ENCODE measurements at places on chromosomes 3 and 15.

DNA sequence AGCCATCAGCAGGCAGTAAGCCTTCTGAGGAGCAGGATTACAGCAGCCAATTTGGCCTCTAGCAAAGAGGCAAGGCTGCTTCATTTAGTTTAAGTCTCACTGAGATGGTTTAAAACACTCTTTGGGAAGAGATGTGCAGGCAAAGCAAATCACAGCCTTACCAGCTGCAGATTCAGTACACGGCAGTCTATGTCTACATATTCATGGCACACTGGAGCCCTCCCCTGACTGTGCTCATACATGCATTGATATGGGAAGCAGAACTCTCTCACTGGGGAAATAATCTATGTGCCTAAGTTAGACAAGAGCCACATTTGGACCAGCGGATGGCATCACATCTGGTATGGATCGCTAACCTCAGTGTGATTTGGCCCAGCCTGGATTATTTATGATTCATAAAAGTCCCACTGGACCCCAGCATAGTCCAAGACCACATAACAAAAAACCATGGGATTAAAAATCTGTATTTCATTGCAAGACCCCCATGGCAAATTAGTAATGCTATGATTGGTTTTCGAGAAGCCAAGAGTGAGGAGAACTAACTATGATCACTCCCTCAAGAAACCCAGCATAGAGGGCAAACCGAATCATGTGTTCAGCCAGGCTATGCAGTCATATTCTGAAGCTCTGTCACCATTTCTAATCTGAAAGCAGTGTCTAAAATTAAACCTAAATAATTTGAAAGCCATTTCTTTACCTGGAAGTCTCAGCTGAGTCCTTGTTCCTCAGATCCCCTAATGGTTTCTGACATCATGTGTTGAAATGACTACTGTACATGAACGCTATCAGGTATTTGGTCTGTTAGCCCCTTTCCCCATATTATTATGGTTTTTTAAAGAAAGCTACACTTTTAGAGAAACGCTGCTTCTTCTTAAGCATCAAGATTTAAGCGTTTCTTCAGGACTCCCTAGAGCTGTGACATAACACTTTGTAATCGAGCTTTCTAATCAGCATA is 1.2 kb downstream of the PRICKLE2 start:
- DNase-seq = no peak

GRCh38 chr3:31469385-31469784 is 63.3 kb upstream of the STT3B start:
- DNase-seq = no peak

GRCh38 chr3:155135003-155135402 is 54.9 kb downstream of the MME start:
- DNase-seq = no peak

DNA sequence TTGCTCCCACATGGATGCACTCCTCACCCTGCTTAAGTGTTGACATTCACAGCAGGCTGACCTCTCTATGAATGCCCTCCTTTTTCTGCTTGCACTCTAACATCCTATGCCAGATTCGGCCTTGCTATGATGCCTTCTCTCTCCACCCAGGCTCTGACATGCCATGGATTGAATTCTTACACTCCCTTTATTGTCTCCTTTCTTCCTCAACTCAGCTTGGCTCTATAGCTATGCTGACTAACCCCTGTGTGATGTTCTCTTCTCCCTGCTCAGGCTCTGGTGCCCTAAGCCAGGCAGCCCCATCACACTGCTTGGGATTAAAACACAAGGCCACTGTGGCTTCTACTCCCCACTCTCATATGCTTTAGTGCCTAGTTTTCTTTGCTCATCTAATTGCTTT is 563.7 kb downstream of the NSUN3 start:
- no peak for DNase-seq

GRCh38 chr3:65146179-65146578 is 458.4 kb upstream of the ADAMTS9 start:
- DNase-seq = no peak

- DNase-seq = no peak
Measured at GRCh38 chr3:132469326-132469725, 52.0 kb downstream of the DNAJC13 start.

- DNase-seq = no peak
Measured at GRCh38 chr3:76043746-76044145, 258.4 kb upstream of the ZNF717 start.

DNA sequence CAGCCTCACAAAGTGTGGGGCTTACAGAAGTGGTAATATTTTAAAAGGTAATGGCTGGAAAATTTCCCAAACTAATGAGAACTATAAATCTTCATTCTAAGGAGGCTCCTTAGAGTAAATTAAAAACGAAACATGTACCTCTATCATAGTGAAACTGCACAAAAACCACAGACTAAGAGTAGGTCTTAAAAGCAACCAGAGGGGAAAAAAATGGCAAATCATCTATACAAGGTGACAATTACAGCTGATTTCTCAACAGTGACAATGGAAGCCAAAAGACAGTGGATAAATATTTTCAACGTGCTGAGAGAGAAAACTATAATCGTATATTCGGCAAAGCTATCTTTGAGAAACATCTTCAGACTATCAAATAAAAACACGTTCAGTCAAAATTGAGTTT is 20.6 kb downstream of the HEG1 start:
- no peak for DNase-seq

DNA sequence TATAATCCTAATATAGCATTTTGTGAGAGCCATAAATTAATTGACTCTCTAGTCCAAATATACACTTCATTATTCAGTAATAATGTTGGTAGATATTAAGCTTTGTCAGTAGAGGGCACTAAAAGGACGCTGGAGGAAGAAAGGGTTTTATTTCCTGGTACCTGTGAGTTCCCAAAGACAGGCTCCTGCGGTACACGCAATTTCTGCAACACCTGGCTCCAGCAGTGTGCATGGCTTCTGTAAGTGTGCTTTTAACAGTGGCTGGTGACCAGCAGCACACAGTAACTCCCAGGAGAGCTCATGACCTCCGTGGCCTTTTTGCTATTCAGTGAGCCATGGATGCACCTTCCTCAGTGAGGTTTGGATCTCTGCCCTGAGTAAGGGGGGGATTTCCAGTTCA is 338.3 kb upstream of the ZNF385D start:
- DNase-seq = peak; percentile 6

GRCh38 chr15:55289746-55290527 is at the start of gene RAB27A:
TSS of gene RAB27A (minus strand) at chr15:55289813. CDS start at chr15:55234934, 54,879 bp downstream.
- peak; percentile 45 for DNase-seq

DNA sequence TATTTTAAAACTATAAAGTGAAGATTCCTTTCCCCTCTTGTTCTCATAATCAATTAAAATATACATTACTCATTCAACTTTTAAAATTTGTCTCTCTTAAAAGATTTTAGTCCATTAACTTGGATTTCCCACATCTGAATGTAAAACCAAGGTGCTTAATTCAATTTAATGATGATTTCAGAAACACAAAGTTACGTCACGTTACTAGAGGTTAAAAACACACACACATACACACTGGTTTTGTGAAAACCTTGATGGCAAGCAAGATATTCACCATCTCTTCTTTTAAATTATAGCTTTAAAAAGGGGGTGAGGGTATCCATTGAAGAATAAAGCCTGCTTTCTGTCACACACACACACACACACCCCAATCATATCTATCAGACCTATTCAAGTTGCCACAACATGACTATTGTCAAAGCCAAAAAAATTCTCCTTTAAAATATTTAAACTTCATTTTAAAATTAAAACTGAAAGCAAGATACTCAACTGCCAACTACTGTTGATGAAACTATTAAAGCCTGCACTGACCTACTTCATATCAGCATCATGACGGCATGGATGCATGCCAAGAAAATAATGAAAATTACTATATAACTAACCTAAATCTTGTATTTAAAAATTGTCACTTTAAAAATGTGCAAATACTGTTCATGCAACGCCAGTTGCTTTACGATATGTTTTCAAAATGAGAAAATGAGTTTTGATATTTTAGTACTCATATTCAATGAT is 2.1 kb downstream of the RFX7 start:
- DNase-seq = no peak

GRCh38 chr3:171173736-171174135 is 147.2 kb upstream of the SLC2A2 start:
- peak; percentile 67 for DNase-seq

GRCh38 chr3:134277066-134277660 is 26.5 kb upstream of the RYK start:
- no peak for DNase-seq

- DNase-seq = no peak
Measured at GRCh38 chr3:113658107-113658506, 38.3 kb downstream of the USF3 start.

DNA sequence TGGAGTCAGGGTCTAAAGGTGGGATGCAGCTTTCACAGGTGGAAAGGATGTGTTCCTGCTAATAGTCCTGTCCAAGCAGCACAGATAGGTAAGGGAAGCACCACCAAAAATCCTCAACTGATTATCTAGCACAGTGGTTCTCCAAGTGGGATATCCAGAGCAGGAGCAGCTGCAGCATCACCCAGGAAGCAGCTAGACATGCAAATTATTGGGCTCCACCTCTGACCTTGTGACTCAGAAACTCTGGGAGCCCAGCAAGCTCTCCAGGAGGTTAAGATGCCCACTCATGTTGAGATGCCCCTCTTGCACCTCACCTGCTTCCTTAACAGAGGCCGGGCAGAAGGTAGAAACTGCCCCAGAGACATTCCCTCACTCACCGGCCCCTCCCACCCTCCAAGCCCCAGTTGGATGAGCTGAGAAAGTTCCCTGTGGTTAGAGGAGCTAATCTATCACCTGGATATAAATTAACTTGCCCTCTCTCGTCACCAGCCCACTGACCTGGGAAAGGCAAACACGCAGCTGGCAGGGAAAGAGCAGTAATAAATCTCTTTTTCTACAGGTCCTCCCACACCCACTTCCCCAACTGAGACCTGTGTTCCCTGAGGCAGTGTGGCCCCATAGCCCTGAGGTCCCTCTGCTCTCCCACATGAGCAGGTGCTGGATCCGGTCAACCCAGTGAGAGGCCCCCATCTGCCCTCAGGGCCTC is 39.3 kb downstream of the ADCY5 start:
- no peak for DNase-seq

DNA sequence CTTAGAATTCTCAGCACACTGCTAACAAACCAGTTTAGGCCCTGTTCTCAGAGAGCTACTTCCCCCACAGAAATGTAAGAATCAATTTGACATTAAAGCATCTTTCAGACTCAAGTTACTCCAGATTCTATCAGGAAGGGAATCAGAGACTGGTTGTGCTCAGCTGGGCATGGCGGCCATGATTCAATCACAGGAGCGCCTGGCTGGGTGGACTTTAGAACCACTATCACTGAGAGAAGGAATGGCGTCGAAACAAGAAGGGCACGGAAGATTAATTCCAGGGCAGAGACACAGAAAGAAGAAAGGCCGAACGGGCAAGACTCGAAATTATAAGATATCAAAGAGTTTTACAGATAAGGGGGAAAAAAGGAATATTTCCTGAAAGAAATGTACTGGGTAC is 6.2 kb downstream of the TNIK start:
- DNase-seq = no peak

DNA sequence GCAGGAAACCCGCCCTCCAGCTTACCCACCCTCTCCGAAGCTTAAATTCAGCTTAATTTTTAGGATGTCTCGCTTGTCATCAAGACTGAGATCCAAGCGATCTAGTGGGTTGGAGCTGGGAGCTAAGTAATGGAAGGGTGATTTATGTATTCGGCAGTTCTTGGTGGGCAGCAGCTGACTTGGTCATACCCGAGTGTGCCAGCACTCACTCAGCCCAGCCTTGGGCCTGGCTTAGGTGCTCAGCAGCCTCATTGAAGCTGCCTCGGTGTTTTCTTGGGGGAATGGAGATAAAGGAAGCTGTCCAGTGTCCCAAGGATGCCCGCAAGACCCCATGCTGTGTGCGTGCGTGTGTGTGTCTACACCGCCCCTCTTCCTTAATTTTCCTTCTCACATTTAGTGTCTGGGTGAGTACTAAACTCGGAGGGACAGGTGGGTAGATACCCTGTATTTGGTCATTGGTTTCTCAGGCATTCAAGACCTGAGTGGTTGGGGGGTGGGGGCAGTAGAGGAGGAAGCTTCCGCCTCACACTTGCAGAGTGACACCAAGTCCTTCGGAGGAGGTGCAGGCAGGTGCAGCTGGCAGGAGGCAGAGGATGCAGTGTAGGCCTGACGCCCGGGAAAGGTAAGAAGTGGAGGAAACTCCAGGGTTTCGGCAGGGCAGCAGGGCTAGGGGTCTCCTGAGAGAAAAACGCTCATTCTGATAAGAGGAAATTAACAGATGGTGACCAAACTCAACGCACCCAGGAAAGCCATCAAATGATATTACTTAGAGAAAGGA is 92.8 kb downstream of the PCSK6 start:
- DNase-seq = no peak

DNA sequence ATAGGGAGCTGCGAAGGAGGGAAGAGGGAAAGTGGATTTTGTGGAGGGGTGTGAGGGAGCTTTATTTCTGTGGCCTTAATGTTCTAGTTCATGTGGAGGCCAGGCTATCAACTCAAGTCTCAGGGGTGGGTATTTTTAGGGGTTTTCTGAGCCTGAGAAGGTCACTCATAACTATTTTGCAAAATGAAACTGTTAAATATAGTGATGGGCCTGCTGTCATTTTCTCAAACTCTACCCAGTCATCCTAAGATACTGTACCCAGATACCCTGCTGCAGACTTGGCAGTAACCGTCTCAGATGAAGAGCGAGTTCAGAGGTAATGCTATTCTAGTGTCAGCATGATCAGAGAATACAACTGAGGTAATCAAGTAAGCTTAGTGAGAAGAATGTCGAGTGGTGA is 545.0 kb upstream of the TBL1XR1 start:
- DNase-seq = no peak

DNA sequence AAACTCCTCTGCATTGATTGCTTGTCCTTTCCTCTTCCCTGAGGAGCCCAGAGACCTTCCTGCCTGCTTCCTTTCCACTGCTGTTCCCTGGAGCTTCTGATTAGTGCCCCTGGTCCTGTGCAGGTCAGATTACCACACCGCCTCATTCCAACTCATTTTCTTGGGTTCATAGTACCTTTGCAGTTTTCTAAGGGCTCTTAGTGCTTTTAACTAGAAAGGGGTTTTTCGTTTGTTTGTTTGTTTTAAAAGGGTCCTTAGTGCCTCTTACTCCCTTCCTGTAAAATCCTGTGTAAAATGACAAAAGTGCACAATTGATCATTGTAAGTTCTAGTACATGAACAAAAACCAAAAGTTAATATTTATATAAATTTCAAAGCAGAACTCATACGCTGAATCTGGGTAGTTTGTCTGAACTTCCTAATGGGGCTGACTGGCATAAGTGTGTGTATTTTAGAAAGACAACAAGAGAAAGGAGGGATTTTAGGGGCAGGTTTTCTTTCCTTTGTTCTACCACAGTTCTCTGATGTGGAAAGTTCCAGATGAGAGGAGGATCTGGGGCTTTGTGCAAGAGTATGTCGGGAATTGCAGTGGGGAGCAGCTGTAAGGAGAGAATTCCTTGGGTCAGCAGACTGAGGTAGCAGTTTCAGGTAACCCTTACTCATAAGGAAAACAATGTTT is 30.6 kb downstream of the SNRK start:
- DNase-seq = no peak

DNA sequence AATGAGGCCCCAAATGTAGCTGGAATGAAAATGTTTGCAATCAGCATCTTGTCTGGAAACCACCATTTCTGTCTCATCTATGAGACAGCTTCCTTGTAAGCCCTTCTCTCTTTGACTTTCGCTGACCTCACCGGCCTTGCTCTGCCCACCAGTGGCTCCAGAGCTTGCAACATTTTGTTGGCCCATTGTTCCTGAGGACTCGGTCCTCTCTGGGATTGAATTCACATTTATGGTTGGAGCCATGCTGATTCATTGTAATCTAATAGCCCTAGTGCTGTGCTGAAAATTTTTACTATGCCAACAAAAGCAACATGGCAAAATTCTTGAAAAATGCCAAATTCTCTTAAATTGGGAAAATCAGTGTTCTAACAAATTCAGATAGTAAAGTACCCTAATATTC is 37.2 kb downstream of the ABHD5 start:
- DNase-seq = no peak
